ENCODE measurements at places on chromosomes 1 and 21.

DNA sequence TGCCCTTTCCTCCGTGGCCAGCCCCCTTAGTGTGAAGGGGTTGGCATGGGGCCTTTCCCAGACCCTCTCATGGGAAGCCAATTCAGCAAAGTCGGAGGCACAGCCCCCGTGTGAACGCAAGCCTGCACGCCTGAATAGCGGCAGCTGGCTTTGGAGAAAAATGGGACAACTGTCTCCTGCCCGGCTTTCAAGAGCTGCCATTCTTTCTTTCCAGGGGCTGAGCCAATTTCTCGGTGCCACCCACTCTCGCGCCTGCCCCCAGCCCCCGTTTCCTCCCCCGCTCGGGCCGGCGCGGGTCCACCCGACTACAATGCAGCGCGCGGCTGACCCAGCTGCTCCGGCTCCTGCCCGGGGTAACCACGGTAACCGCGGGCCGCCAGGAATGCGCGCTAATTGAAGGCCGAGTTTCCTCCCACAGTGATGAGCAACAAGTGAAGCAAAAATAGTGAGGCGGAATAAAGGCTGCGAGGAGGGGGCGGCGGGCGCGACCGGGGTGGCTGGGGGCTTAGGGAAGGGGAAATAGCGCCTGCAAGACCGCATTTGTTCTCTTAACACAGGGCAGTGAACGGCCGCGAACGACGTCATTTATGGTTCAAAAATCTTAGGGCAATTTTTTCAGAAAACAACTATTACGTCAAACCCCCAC, 27.8 kb downstream of the ILDR2 start:
- peak; percentile 67 for DNase-seq

- DNase-seq: peak; percentile 57
Measured at GRCh38 chr1:19315378-19316198, 3.5 kb downstream of the SLC66A1 start.

GRCh38 chr1:107362468-107363140, 221.8 kb downstream of the NTNG1 start:
- no peak for DNase-seq

GRCh38 chr1:36126797-36127500, 1.9 kb upstream of the COL8A2 start:
- no peak for DNase-seq

- peak; percentile 68 for DNase-seq
Measured at GRCh38 chr1:168470901-168471431, 72.8 kb downstream of the XCL2 start.

DNA sequence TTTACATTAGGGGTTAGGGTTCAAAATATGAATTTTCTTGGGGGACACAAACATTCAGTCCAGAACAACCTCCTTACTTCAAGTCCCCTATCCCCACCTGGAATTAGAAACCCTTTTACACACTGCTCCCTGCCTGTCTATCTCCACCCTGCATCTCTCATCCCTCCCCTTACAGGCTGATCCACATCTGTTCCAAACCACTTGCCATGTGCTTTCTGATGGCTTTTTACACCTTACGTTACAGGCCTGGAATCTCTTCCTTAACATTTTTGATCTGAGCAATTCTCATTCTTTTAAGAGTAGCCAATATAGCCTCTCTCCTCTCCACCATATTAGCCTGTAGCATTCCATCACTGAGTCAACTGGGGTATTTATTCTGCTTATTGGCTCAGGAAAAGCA, 122.0 kb downstream of the PTBP2 start:
- no peak for DNase-seq

DNA sequence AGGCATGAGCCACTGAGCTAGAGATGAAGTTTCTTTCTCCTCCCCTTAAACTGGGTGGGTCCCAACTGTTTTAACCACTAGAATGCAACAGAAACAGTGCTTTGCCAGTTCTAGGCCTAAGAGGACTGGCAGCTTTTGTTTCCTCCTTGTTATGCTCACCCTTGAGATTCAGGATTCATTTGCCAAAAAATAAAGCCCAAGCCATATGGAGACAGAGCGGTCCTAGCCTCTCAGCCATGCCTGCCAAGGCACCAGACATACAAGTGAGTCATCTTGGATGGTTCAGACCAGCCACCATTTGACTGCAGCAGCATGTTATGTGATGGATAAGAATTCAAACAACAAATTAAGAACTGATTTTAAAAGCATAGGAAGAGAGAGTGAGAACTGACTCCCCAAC, 38.1 kb upstream of the STUM start:
- DNase-seq: no peak

- no peak for DNase-seq
Measured at GRCh38 chr1:1784933-1785332, 6.7 kb upstream of the NADK start.

GRCh38 chr1:50975436-50975835, 5.4 kb downstream of the CDKN2C start:
- no peak for DNase-seq

- no peak for DNase-seq
Measured at GRCh38 chr21:46223217-46223616, 5.4 kb downstream of the LSS start.

- DNase-seq: peak; percentile 68
Measured at GRCh38 chr1:54952950-54953718, 27.3 kb upstream of the TMEM61 start.

- no peak for DNase-seq
Measured at GRCh38 chr1:37037690-37038089, 3.4 kb upstream of the GRIK3 start.

- peak; percentile 80 for DNase-seq
Measured at GRCh38 chr1:234531151-234531635, 52.2 kb upstream of the TARBP1 start.

DNA sequence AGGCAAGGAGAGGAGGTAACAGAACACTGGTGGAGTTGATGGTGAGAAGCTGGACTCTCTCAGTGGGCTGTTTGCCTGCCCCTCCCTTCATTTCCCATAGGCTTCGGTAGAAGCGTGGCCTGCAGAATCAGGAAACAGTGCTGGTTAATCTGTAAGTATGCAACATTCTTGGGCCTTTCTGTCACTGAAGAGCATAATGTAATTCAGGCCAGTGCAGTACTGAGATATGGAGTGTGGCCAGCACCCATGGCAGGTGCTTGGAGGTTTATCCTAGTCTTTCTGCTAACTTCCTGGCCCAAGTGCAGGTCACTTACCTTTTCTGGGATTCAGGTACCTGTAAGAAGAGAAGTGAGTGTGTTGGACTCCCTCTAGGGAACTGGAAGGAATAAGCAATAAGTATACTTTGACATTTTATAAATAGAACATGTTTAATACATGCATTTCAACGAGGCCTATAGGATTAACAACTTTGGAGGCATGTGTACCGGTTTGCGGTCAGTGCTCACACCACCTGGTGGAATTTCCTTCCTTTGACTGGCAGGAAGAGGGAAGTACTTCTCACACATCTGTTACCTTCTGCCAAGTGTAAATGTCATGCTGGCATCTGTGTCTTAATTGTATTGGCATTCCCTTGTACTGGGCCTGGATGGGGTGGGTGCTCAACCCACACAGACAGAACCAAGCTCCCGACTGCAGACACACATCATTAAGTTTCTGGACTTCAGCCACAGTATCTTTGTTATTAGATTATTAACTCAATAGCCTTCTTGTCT, 105.5 kb downstream of the KIF26B start:
- no peak for DNase-seq

DNA sequence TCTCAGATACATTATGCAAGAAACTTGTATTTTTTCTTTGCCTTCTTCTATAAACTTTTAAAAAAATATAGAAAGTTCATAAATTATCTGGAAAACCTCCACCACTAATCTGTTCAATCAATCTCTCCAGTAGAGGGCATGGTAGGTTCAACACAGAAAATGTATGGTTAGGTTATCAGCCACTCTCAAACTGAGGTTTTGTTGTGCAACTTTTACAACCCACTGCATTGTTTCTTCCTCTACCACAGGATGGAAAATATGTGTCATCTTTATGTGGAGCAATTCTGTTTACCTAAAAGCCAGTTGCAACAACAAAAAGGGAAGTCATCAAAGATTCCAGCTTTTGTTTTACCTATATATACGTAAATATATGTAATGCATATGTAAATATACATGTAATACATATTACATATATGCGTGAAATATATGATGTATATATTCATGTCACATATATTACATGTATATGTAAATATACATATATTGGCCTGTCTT, 3.0 kb upstream of the RGS2 start:
- peak; percentile 97 for DNase-seq

DNA sequence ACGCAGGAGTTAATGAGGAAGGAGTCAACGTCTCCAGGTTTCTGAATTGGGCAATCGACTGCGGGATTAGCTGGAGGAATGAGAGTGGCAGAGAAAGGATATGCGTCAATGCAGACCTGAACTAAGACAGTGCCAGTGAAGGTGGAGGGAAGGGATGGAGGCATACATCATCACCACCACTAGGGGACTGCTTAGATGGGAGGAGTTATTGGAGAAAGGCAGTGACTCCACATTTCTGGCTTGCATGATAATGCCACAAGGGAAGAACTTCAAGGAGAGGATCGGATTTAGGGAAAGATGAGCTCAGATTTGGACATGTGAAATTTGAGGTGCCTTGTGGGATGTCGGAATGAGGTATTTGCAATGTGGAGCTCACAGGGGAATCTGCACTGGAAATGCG, 17.5 kb downstream of the VASH2 start:
- peak; percentile 64 for DNase-seq

DNA sequence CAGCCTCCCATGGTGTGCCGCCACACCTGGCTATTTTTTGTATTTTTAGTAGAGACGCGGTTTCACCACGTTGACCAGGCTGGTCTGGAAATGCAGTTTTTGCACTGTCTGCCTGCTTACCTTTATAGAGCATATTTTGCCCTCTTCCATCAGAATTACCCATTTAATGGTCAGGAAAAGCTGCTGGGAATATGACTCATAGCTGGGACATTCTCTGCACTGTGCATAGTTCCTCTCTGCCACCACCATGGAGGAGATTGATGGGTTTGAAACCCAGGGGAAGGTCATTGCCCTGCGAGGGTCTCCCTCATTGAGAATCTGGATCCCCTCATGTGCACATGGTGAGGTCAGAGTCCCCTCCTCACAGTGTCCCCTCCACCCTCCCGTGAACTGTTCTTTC, 32.1 kb downstream of the MX1 start:
- DNase-seq: no peak

DNA sequence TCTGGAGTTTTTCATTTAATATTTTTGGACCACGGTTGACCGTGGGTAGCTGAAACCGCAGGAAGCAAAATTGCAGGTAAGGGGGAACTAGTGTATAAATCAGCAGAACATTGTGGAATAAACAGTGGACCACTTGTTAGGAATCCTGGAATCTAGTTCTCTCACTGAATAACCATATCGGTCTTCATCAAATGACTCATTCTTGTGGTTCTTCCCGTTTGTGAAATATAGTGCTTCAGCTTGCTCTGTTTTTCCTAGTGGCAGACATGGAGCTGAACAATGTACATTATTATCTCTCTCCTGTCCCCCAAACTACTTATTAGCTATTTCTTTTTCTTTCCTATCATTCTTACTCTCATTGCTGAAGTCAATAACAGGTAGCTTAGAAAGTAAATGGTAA, 61.9 kb downstream of the HSPA13 start:
- peak; percentile 40 for DNase-seq

- DNase-seq: no peak
Measured at GRCh38 chr1:24337455-24337854, 18.3 kb downstream of the GRHL3 start.

DNA sequence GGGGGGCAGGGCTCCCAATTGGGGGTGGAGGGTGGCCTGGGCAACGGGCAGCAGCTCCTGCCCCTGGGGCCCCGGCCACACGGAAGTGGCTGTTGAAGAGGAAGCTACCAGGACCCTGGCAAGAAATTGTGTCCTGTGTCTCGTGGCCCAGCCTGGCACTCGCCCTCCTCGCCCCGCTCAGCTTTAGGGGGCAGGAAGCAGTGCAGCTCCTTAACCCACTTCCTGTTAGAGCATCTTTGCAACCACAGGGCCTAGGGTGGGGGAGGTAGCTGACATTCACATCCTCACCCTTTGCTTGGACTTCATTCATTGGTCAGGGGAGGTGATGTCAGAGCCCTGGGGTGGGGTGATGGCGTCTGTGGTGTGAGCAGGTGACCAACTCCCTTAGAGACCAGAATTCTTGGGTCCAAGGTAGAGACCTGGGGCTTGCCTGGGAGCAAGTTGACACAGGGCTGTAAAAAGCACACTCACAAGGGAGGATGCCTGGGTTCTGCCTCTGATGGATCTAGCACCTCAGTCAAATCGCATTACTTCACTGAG, at the start of gene ARHGAP30:
Gene ARHGAP30, minus strand, starts transcription at position 161 of the 540 bp plus-strand sequence. CDS start 267 bp downstream, outside the sequence.
- no peak for DNase-seq

GRCh38 chr1:224929335-224930237, at the start of gene DNAH14:
DNAH14 (plus strand) TSS chr1:224929675; CDS start chr1:224952703, 23,028 bp downstream.
- peak; percentile 76 for DNase-seq

DNA sequence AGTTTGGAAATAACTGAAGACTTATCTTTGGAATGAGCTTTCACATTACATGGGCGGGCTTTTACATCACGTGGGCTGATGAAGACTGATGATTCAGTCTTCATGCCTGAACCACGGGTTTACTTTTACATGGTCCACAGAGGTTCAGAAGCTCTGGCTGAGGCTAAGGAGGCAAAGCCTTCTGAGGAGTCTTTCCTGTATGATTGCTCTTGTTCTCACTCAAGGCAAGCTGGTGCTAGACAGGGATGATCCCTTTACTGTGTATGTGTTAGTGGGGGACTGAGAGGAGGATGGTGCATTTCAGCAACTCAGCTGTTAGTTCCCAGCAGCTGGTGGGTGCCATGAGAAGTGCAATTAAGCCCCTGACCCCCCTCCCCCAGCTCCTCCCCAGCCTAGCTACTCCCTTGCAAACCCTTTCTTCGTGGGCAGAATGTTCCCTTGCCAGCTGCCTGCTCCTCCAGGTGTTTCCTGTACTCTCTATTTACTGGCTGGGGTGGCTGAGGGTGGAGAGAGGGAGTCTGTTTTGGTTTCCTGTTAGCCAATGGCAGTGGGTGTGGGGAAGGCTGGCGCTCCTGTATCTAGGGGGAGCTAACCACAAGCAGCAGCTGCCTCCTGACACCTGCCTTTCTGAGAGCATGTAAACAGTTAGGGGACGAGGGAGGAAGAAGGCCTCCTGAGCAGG, 15.4 kb downstream of the BTG2 start:
- DNase-seq: peak; percentile 70

DNA sequence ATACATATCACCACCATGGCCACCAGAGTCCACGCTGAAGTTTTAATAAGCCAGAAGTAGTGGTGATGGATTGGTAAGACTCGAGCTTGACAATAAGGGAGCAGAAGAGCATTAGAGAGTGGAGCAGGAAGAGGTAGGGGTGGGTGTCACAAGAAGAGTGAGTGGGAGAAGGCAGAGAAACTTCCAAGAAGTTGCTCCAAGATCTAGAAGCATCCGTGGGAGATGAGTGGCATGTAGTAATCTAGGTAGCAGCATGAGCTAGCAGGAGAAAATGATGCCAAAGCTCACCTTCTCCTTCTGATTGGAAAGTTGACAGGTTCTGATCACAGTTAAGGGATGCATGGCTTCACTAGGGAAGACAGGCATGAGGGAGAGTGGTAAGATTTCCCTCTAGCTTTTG, 49.2 kb downstream of the PLXNA2 start:
- no peak for DNase-seq

- no peak for DNase-seq
Measured at GRCh38 chr21:43207043-43207315, 38.2 kb downstream of the CRYAA start.

DNA sequence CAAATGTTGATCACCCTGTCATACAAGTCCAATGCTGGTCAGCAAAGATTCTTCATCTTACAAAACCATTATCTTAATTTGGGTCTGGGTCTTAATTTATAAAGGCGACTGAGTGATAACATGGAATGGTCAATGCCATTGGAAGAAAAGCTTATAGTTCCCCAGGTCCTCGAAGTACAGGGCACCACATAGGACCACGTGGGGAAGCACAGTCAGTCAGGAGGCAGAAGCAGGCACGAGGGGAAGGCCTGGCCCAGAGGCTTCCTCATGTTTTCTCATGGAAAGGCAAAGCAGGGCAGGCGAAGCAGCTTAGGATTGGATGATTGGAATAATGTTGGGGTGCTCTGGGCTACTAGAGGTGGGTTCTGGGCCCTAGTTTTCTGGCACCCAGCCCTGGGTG, 175.7 kb downstream of the FASLG start:
- DNase-seq: no peak
